AG10803 (cell line): ENCODE measurements at places on chromosomes 3 and 15.

- DNase-seq: no peak
Observed at GRCh38 chr3:59919586-59919985, 869.8 kb upstream of the CFAP20DC start.

DNA sequence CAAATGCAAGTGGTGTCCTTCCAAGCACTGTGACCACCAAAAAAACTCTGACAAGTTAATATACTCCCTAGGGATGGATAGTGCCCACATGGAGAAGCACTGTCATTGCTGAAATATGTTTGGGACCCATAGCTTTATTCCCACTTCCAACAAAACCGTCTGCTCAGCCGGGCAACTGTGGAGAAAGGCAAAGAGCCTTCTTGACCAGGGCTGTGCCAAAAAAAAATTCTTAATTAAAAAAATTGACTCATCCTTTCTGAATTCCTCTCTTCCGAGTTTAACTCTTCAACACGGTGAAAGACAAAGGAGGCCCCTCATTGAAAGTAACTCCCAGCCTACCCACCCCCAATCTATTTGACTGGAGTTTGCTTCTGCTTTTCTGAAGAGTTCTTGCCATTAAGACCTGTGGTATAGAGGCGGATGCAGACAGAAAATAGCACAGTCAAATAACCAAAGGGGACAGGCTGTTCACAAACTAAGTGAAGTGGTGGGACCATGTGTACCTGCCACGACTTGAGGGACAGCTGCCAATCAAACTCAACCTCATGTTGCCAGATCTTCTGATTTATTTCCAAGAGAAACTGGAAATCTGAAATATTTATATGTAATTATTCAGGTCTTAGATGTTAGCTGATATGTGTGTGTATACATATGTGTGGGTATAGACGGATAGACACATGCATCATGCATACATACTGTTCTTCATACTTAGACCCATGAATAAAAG is 135.4 kb upstream of the PFN2 start:
- peak; percentile 72 for DNase-seq

- DNase-seq: no peak
Observed at GRCh38 chr15:65793818-65794104, 1.7 kb upstream of the DENND4A start.

- peak; percentile 35 for DNase-seq
Observed at GRCh38 chr15:62075595-62076277, 9.0 kb downstream of the C2CD4A start.

DNA sequence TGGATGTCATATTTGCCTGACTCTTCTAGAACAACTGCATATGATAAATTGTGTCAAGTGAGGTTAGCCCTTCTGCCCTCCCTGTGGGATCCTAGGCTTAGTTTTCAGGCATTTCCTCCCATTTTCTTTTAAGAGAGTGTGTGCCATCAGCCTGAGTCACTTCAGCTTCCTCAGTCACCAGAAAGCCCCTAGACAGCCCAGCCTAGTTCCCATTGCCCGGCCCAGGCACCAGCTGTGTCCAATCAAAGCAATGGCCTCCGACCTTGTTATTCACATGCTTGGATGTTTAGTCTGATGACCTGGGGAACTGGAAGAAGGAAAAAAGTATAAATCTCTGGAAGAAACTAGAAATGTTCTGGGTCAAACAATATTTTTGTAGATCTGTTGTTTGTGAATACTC is 221.9 kb upstream of the LRIG1 start:
- peak; percentile 77 for DNase-seq

- DNase-seq: no peak
Observed at GRCh38 chr3:83092521-83093221, 1331.2 kb upstream of the GBE1 start.

DNA sequence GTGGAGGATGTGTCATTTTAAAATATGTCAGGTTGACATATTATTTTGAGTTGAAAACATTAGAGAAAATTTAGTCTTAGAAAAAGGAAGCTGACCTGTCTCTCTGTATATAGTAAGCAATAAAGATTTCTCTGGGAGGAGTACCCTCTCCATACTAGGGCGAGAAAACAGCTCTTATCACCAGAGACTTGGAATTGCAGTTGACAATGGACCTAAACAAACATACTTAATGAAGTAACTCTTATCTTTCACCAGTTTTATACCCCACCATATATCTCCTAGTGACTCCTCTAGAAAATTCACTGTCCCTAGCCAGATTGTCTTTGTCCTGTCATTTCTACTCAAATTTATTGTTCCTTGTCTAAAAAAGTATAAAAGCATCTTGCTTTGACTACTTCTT is 7.2 kb upstream of the GATM start:
- DNase-seq: no peak

DNA sequence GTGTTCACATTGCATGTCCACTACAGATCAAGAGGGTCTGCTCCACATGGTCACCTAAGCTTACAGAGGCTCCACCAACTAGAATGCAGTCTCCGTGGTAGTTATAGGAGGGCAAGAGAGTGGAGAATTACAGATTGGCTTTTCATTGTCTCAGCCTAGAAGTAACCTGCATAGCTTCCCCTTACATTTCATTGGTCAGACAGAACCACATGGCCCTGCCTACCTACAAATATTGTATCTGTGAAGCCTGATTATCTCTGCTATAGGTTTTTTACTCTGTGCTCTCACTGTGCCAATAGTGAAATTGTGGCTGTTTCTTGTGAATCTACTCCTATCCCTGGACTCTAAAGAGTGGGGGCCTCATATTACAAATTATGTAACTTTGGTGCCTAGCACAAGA is 2.5 kb upstream of the TLNRD1 start:
- DNase-seq: no peak
